ENCODE measurements at places on chromosomes 7 and 10.
A peak's percentile ranks its signal among the peaks of the same experiment; 100 is the strongest.

DNA sequence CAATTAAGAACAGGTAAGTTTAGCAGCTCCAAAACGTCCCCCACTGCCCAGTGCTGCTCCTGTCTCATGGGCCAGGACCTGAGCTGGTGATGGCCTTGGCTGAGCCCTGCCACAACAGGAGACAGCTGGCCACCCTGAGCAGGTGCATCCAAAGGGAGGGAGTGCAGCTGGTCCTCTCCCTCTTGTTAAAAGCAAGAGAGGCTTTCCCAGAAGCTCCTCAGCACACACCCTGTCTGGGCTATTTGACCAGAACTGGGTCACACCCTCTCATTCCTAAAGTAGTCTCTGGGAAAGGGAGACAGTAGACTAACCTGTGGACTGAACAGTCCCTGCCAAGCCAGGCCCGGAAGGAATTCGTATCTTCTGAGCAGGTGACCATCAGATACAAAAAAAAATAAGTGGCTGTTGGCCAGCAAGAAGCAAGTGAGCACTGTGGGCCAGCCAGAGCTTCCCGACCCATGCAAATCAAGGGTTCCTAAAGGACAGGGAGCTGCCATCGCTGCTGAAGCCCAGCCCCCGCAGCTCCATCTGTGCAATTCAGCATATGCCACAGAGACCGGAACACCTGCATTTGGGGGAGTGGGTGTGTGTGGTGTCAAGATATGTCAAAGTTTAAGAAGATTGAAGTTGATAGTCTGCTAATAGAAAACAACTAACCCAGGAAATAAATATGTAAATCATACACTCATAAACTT, 2.1 kb upstream of the TMEM72 start:
- no peak for DNase-seq

DNA sequence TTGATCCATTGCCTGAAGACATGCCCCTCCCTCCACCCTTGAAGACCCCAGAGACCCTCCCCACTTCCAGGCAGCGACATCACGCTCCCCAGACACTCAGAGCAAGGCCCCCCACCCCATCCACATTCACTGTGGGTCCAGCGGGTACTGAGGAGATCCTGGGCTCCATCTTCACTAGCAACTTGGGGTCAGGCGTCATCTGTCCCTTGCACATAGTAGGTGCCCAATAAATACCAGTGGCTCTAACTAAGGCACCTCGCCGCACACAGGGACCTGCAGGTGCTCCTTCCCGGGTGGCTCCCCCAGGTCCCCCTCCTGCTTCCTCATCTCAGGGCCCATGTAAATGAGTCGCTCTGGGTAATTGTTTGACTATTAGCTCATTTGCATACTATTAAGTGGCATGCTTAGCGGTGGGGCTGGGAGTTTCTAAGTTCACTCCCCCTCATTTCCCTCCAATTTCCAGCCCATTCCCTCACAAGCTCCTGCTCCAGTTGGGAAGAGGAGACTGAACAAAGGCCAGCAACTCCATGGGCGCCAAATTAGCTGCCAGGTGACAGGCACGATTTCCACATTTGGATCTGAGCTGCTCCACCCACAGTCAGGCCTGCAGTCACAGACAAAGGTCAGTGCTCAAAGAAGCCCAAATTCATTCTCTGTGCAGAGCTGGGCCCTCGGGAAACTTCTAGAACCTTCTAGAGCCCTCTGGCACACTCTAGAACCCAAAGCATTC, 29.7 kb downstream of the EBF3 start:
- no peak for DNase-seq

DNA sequence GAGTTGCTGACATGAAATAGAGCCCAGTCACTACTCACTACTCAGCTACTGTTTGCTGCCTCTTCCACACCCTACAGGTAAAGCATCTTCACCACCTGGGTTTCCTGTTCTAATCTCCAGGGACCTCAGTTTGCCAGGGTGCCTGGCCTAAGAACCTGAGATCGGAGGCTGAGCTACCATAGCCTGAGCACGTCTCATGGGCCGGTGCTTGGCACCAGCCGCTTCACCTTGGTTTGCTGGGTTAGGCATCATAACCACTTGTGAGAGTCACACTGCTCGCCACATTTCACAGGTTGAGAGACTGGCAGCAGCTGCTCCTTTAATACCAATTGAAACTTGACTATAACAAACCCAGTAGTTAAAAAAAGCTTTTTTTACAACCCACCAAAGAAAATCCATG, 75.1 kb downstream of the EMX2 start:
- DNase-seq, result no peak

DNA sequence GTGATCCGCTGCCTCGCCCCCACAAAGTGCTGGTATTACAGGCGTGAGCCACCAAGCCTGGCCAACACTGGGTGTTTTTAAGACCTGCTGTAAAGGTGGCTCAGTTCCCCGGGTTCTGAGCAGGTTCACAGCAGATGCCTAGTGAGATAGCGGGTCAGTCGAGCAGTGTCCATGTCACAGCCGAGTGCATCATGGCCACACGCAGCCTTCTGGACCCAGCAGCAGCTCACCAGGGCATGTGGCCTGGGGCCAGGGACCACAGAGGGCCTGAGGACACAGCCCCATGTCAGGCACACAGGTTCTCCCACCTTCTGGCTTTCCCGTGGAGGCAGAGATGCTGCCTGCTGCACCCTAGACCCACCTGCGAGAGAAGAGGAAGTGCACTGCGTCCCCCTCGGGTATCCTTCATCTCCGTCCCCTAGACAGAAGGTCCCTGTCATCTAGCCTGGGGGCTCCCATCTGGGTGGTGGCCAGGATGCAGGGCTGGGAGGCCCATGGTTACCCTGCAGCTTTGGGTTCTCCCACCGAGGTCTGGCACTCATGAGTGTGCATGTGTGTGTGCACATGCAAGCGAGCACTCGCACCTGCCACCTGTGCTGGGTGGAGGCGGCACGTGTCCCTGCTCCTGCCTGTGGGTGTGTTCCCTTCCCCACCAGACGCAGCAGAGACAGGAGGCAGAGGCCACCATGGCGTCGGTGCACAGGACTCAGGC, 98.6 kb downstream of the NKX6-2 start:
- no peak for DNase-seq

GRCh38 chr10:2979306-2979705, 88.0 kb upstream of the PFKP start:
- DNase-seq, result peak; percentile 10

- DNase-seq, result no peak
These were observed 25.6 kb downstream of the TM9SF3 start for GRCh38 chr10:96560966-96561887.

DNA sequence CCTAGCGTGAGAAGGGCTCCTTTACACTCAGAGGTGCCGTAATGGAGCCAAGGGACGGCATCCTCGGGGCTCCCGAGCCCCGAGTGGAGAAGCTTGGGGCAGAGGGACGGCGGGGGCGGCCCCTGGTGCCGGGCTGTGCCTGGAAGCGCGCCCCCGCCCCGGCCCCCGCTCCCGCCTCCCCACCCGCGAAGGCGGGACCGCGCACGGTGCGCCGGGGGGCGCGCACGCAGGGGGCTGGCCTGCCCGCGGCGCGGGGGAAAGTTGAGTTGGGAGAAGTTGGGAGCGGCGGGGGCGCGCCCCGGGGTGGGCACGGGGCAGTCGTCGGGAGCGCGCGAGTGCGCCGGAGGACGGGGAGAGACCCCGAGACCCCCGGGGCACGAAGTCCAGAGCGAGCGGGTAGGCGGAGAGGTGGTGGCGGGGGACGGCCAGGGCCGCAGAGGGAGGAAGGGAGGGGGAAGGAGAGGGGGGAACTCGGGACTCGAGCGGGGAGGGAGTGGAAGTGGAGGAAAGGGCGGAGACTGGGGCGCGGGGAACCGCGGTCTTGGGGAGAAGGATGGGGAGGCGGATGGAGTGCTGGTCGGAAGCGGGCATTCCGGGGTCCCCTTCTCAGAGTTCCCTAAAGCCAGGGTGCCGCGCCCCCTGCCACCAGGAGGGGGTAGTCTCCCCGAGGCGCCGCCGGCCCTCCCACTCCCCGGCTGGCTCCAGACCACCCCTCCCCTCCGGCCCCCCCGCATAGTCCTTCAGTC, at the start of gene SLC4A2:
TSS of gene SLC4A2 (plus strand) at position 223 of the 746 bp plus-strand sequence. CDS start 2,399 bp downstream, outside the sequence.
- DNase-seq, result peak; percentile 81

DNA sequence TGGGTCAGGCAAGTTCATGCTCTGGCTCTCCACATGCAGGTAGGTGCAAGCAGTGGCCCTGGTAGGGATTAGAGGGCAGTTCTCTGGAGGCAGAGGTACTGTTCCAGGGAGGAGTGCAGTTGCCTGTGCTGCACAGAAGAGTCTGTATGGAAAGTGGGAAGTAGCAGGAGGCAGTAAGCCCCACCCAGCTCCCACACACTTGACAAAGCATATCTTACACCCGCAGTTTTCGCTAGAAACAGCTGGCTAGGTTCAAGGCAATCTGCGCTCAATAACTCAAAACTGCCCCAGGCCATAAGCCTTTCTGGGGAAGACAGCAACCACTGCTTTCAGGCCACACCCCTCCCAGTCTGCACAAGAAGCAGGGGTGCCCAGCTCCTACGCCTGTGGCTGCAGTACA, 33.1 kb upstream of the ARMC3 start:
- peak; percentile 11 for DNase-seq

- DNase-seq, result no peak
These were observed 34.4 kb downstream of the ASAH2 start for GRCh38 chr10:50216894-50217293.

GRCh38 chr7:128361411-128362379, at the start of gene PRRT4:
PRRT4 (minus strand) TSS chr7:128361690.
- peak; percentile 63 for DNase-seq

DNA sequence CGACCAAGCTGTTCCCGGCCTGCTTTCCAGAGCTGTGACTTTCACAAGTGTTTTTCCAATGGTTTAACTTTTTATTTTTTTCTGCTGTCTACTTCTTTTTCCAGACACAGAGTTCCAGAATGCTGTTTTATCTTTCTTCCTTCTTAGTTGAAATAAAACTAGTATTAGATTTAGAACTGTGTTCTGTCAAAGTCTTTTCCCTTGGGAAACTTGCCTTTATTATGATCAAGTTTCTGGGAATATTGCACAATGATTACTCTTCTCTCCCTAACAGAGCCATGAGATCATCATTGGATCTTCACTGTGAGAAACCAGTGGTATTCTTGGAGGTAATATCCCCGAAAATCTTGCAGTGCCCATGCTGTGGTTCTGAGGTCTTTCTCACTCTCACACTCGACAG, 104.9 kb upstream of the KCND2 start:
- no peak for DNase-seq

DNA sequence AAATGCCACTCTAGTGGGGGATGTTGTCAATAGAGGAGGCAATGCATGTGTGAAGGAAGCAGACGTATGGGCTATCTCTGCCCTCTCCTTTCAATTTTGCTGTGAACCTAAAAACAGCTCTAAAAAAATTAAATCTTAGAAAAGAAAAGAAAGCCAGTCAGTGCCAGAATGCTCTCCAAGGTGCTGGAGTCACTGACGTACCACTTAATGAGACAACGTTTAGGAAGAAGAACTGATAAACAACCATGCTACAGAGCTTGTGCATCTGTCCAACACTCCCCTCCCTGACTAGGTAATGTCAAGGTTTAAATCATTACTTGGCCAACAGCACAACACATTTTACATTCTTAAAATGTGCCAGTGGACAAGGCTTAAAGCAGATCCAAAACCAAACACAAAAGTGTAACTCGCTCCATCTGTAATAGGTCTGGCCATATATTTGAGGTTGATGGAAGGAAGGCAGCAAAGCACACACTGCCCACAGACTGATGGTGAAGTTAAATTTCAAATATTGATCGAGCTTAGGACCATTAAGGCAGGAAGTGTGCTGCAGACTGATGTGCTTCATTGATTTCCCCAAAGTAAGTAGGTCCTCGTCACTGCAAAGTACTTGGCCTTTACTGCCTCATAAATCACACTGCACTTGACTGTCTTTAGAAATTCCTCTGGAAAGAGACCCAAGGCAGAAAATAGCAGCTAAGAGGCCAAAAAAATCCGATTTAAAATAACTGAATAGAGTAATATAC, 15.5 kb downstream of the ARMH3 start:
- peak; percentile 42 for DNase-seq

DNA sequence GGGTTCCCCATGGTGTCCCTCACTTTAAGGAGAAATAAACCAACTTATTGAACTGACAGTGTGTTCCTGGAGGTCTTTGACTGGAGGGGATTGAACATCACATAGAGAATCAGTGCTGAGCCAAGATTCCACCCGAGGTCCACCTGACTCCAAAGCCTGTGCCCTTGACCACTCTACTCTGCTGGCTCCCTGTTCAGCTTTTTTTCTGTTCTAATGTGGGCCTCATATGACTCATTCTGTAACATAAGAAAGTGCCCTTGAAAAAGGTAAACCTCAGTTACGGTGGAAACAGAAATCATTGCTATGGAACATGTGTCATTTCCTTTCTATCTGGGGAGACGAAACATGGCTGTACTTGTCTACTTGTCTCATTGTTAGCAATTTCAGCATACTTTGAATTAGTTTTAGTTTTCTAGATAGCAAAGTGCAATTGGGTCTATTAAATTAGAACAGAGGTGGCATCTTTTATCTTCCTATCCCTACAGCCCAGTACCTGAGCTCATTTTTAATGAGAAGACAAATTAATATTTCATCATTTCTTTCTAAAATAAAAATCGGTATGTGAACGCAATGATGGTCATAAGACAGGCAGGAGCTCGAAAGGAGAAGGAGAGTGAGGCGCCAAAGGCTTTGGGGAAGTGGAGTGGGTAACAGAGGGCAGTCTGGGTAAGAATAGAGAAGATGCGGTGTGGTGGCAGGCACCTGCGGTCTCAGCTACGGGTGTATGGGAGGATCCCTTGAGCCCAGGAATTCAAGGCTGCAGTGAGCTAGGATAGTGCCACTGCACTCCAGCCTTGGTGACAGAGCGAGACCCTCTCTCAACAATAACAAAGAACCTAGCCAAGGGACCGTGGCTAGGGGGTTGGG, 1.5 kb downstream of the GSDME start:
- no peak for DNase-seq

DNA sequence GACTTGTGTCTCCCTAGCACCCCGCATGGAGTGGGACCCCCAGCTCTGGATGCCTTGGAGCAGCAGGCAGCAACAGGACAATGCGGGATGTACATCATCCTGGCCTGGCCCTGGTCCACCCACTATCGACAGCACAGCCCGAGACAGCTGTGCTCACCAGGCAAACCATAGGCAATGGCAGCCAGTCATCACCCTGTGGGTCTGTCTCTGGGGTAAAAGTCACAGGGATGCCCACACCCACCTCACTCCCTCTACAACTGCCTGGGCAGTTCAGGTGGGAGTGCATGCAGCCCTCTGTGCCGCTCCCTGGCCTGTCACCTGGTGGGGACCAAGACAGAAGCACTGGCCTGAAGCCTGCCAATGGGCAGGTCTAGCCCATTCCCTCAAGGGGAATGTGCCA, 147.8 kb downstream of the GRID1 start:
- DNase-seq, result no peak

GRCh38 chr7:101159696-101160674, 5.4 kb downstream of the VGF start:
- no peak for DNase-seq

DNA sequence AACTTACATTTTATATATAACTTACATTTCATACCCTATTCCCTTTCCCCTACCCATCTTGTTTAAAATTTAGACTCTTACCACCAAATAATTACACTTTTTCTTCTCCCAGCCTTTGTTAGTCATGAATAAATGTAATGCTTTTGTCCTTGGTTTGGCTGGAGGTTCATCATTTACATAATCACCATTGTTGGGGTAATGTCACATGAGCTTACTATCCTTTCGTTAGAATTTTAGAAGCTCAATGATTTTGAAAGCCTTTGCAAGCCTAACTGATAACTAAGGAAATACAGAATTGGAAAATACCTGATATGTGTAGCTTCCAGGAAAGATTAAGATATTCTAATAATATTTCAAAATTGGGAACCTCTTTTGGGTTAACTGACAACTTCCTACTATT, 171.7 kb downstream of the PLXDC2 start:
- no peak for DNase-seq

Data from hematopoietic multipotent progenitor cell treated with erythropoietin and hydrocortisone succinate and interleukin-3 and kit ligand, for 6 days (in vitro differentiated cells).